ENCODE measurements at places on chromosomes 7 and 10. TPM values are rescaled to one million over a fixed set of nuclear protein-coding genes. Genes with fewer than 3 reads are reported as not detected.

DNA sequence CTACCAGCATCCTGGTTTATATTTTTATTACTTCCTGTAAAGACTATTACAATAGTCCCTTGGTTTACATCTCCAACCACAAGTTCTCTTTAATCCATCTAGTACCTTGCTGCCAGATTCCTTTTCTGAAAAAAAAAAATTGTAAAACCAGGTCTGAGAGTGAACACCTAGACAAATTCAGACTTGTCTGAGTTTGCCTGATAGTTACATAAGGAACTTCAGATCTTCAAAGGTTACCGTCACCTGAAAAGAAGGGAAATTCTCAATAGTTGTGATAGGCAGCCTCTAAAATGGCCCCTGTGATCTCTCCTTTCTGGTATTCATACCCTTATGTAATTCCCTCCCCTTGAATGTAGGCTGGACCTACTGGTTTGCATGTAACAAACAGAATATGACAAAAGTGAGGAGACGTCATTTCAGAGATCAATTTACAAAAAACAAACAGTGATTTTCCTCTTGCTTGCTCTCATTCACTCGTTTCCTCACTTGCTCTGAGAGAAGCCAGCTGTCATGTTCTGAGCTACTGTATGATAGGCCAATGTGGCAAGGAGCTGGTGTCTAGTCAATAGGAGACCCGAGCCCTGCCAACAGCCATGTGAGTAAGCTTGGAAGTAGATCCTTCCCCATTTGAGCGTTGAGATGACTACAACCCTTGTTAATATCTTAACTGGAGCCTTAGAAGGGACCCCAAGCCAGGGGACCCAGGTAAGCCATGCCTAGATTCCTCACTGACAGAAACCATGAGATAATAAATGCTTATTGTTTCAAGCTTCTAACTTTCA is 110.9 kb upstream of the LSM8 start:
- H3K27me3 ChIP-seq, result no peaks in the 10 kb centered on the region
- H3K4me1 ChIP-seq, result no peaks in the 10 kb centered on the region
- no peak overlapping the region for H3K4me3 ChIP-seq
- no peaks in the 10 kb centered on the region for H3K36me3 ChIP-seq

GRCh38 chr10:91709394-91709798 is 76.5 kb upstream of the PPP1R3C start:
- no peaks in the 10 kb centered on the region for H3K36me3 ChIP-seq
- no peak for DNase-seq
- H3K27me3 ChIP-seq, result no peaks in the 10 kb centered on the region
- H3K27ac ChIP-seq, result no peak overlapping the region
- H3K4me1 ChIP-seq, result no peaks in the 10 kb centered on the region

ABCA13 gene
- total RNA-seq, result 0.13 TPM

NPSR1 gene
- total RNA-seq, result not detected

DNA sequence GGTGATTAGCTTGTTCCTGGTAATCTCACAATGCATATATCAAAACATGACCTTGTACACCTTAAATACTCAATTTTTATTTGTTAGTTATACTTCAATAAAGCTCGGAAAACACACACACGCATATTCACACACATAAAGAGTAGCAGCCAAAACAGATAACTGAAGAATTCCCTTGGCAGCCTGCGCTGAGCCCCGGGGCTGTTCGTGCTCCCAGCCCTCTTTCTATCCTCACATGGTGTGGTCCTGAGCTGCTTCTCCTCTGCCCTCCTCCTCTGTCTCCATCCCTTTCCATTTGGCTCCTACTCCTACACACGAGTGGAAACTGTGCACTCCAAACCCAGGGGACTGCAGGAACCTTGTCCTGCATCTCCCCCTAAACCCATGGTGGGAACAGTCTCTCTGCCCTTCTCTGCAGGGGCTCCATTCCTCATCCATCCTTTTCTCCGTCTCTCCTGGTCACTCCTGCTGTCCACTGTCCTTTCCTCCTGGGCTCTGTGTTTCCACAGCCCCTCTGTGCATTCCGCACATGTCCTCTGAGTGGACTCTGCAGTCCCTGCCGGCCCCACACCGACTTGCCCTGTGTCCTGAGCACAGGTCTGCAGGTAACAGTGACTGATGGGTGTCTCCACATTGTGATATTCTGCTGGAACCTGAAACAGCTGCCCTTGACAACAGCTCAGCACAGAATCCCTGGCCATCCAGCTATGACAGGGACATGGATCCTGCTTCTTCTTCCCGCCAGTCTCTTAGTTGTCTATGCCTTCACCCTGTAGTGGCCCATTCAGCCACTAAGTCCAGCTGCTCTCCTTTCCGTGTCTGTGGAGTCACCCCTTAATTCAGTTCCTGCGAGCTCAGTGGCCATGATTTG is 216.8 kb upstream of the ZNF32 start:
- H3K4me3 ChIP-seq, result no peak overlapping the region
- no peaks in the 10 kb centered on the region for H3K27me3 ChIP-seq
- no peaks in the 10 kb centered on the region for H3K4me1 ChIP-seq
- no peak overlapping the region for H3K27ac ChIP-seq
